ENCODE measurements at places on chromosomes 5 and 9.

DNA sequence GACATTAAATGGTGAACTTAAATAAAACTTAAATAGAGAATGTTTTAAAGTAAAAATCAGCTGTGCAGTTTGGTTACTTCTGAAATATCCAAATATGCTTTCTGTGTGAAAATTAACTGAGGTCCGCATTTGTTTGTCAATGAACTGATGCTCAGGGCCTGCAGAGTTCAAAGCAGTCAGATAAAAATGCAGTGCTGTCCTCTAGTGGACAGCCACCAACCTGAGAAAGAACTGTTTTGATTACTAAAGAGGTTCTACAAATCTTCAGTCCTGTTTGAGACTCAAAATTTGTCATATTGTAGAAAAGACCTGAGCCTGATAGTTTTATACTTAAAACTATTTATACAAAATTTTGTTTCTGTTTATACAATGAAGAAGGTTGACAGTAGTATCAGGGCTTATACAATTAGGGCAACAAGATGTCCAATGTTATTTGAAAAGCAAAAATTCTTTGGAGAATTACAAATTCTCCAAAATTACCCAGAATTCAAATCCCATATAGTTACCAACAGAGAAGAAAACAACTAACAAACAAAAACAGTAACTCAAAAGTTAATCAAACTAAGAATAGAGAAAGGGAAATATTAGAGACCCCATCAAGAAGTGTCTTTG is 232.3 kb upstream of the TBCA start:
- DNase-seq, result no peak

DNA sequence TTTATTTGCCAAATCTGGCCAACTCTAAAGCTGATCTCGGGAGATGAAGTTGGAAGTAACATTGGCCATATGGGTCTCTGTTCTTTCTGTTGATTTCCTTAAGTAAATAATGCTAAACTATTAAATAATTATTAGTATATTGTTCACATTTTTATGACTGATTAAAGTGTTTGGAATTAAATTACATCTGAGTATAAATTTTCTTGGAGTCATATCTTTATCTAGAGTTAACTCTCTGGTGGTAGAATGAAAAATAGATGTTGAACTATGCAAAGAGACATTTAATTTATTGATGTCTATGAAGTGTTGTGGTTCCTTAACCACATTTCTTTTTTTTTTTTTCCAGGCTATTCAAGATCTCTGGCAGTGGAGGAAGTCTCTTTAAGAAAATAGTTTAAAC is 9.3 kb upstream of the FGF18 start:
- no peak for DNase-seq

DNA sequence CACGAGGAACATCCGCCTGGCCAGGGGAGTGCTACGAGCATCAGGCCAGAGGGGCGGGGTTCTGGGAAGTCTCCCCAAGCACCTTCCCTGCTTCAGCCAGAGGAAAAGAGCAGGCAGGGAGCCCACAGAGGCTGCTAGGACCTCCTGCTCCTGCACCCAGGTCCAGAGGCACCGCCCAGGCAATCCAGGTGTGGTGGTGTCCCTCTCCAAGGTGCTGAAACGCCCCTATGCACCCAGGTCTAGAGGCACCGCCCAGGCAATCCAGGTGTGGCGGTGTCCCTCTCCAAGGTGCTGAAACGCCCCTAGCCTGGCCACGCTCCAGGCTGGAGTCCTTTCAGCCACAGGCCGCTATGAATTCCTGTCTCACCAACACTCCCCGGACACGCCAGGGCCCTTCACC is 10.7 kb upstream of the UBAC1 start:
- peak; percentile 40 for DNase-seq

DNA sequence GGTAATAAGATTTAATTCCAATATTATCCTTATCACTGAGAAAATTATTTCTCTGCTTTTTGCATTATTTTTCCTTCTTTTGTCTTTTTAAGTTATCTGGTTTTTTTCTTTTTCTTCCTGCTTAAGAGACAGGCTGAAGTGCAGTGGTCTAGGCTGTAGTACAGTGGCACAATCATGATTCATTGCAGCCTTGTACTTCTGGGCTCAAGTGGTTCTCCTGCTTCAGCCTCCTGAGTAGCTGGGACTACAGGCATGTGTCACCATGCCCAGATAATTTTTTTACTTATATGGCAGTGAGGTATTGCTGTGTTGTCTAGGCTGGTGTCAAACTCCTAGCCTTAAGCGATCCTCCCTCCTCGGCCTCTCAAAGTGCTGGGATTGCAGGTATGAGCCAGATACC is 93.9 kb downstream of the SLC44A1 start:
- no peak for DNase-seq

DNA sequence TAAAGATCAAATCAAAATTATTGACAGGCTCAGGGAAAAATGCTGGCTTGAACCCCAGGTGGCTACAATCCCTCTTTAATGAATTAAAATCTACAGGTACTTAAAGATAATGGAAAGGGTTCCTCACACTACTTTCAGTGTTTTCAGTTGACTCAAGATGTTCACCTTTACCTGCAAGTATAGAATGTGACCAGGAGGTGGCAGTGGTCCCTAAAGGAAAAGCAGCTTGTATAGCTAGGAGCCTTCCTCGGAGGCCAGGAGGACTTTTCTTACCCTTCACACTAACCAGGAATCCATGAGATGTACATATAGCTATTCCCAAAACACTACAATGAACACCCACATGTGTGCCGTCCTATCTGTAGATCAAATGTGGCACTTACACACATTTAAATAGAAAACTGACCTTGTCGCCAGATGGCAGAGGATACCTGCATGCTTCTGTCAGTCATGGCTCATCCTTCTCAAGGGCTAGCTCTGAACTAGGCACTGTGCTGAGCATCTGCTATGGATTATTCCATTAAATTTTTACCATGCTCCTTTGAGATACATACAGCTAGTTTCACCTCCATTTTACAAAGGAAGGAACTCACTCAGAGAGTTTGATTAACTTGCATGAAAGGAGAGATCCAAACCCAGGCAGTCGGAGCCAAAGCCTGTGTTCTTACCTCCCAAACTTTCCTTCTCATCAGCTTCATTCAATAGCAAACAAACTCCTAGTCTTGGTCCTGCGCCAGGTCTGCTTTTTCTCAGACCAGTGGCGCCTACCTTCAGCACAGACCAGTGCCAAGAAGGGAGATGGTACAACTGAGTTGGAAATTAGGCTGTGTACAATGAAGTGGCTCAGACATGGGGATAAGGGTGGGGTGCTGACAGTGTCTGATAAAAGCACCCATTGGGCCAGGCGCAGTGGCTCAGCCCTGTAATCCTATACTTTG is 24.5 kb downstream of the C9orf152 start:
- DNase-seq, result peak; percentile 28

GRCh38 chr9:28082671-28083070 is 509.4 kb upstream of the C9orf72 start:
- no peak for DNase-seq

All from activated CD8-positive, alpha-beta memory T cell treated with anti-CD3 and anti-CD28 coated beads, Interleukin-2, amount 50 U/mL, for 4 hours (primary cell).